ENCODE measurements at places on chromosomes 6 and 20.

GRCh38 chr20:49381558-49382493 lies 100.6 kb downstream of the KCNB1 start:
- DNase-seq = no peak

DNA sequence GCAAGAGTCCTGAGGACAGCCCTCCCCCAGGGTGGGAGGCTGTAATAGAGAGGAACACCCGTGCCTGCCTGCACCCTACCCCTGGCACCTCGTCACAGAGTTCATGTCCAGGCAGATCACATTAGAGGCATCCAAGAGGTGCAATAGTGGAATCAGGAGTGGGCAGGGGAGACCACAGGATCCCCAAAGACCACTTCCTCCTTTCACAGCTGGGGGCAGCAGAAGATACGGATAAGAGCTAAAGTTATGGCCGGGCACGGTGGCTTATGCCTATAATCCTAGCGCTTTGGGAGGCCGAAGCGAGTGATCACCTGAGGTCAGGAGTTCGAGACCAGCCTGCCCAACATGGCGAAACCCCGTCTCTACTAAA lies 1.5 kb upstream of the CAPN11 start:
- DNase-seq = no peak

GRCh38 chr6:53811082-53811481 lies 16.3 kb downstream of the LRRC1 start:
- no peak for DNase-seq

DNA sequence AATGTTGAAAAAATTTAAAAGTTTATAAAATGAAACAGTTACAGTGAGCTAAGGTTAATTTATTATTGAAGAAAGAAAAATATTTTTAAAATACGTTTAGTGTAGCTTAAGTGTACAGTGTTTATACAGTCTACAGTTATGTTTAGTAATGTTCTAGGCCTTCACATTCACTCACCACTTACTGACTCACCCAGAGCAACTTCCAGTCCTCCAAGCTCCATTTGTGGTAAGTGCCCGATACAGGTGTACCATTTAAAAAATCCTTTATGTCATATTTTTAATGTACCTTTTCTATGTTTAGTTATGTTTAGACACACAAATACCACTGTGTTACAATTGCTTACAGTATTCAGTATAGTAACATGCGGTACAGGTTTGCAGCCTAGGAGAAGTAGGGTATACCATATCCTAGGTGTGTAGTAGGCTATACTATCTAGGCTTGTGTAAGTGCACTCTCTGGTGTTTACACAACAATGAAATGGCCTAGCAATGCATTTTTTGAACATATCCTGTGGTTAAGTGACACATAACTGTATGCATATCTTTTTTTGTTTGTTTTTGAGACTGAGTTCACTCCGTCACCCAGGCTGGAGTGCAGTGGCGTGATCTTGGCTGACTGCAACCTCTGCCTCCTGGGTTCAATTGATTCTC lies 26.3 kb downstream of the FLRT3 start:
- DNase-seq = no peak

DNA sequence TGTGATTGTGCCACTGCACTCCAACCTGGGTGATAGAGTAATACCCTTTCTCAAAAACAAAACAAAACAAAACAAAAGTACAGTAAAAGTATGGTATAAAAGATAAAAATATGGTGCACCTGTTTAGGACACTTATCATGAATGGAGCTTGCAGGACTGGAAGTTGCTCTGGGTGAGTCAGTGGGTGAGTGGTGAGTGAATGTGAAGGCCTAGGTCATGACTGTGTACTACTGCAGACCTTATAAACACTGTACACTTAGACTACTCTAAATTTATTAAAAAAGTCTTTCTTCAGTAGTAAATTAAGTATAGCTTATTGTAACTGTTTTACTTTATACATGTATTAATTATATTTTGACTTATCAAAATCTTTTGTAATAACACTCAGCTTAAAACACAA lies 46.0 kb downstream of the ZFP64 start:
- no peak for DNase-seq

DNA sequence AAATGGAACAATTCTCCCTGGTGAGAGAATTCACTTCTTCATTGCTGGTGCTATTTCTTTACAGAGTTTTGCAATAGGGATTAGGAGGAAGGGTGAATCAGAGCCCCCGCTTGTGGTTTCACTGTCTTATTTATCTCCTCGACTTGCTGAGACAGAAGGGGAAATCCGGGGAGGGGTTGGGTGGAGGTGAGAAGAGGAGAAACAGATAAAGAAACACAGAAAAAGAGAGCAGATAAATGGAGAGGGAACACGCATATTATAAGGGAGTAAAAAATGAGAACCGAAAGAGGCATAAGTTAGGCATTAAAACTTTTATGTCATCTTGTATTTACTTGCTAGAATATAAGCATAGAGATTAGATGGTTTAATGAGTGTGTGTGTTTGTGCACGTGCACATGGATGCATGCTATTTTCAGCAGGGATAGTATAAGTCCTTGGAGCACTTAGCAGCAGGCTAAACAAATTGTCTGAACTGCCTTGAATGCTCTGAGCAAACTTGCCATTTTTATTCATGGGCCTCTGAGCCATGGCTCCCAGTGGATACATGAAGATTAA lies 105.0 kb downstream of the OLIG3 start:
- peak; percentile 39 for DNase-seq

DNA sequence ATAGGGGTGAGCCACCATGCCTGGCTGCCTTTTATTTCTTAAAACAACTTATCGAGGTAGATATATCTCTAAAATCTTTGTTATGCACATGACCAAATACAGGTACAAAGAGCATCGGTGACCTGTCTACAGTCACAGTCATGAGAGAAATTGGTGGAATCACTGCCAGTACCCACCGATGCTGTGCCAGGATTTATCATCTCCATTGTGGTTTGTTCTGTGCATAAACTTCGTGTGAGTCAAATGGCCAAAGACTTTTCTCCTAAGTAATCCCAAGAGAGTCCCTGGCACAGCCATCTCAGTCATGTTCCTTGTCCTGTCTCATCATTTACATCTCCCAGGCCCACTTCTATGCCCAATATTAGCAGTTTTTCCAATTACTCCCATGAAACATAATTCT lies 9.0 kb downstream of the GSTA3 start:
- no peak for DNase-seq

GRCh38 chr20:44465001-44465560 lies 10.6 kb upstream of the TTPAL start:
- no peak for DNase-seq

DNA sequence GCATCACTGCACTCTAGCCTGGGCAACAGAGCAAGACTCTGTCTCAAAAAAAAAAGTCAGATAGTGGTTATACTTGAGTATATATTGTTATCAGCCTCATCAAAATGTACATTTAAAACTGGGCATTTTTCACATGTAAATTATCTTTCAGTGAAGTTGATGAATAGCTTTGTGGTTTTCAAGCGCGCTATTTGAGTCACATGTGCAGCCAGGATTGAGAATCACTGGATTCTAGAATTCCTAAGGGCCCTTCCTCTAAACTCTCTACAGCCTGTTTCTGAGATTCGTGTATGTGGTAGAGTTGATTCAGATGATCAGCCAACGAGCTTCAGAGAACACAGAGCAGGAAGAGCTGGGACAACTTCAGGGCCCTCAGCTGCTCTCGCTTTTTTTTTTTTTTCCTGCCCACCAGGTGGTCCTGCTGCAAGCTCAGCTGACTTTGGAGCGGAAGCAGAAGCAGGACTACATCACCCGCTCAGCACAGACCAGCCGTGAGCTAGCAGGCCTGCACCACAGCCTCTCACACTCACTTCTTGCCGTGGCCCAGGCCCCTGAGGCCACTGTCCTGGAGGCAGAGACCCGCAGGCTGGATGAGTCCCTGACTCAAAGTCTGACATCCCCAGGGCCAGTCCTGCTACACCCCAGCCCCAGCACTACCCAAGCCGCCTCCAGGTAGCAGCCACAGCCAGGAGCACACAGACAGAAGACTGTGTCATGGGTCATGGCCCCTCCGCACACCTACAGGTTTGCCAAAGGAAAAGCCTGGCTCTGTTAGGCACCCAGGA lies 18.3 kb downstream of the C20orf173 start:
- DNase-seq = no peak

- no peak for DNase-seq
Measured at GRCh38 chr6:133816171-133816570, 72.7 kb upstream of the TCF21 start.

DNA sequence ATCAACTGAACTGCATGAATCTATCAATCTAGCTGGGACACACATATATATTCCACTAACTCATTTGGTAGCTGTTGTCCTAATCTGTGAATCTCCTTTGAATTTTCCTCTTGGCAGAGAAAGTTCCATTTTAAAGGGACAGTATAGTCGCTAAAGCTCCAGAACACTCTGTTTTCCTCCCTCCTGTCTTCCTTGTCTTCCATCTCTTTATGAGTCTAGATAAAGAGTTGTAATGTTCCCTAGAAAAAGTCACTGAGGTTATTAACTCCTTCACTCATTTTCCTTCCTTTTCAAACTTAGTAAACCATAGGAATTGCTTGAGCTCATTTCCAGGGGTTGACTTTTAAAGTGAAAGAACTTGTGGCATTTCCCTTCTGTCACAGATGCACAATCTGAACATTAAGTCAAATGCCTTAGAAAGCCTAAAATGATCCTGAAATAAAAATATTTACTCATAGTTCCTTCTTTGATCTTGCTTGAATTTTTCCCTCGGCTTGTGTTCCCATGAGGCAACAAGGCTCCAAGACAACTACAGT lies 198.4 kb downstream of the TRIM27 start:
- no peak for DNase-seq

DNA sequence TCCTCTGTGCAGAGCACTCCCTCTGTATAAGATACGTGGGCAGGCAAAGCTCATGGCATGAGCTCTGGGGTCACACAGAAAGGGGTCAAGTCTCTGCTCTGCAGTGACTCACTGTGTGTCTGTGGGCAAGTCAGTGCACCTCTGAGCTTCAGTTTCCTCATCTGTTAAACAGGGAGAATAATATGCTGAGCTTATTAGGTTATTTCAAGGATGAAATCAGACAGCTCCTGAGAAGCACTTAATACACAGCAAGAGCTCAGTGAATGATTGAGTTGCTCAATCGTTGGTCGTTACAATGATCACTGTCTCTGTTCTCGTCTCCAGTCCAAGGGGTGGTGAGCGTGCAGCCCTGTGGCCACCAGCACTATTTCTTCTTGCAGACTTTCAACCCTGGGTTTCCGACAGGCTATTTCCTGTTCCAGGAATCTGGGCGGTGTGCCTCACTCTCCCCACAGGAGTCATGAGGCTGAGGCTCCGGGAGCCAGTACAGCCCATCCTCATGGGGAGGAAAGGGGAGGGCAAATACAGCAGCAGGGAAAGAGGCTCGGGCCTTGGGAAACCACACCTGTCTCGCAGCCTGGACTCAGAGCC lies 28.9 kb downstream of the KIAA1755 start:
- DNase-seq = no peak

Data from stimulated activated CD4-positive, alpha-beta T cell treated with anti-CD3 and anti-CD28 coated beads, Interleukin-1b, Interleukin-23, amount 100 ng/mL, for 4 hours (primary cell).